GM23338 (cell line): ENCODE measurements at places on chromosomes 7 and 10. TPM values are rescaled to one million over a fixed set of nuclear protein-coding genes. Genes with fewer than 3 reads are reported as not detected.

Gene SH2D4B
- not detected in 2 replicates for total RNA-seq

Gene CUL2
- total RNA-seq: 32.9 and 38.3 TPM in 2 replicates

Gene DIP2C
- 7.5 and 7.7 TPM in 2 replicates for total RNA-seq

Gene LRRC18
- total RNA-seq: not detected in 2 replicates

Gene MBL2
- total RNA-seq: not detected in 2 replicates

Gene PPP1R17
- total RNA-seq: 0.27 and 0.52 TPM in 2 replicates

Gene FOXI2
- total RNA-seq: 1.1 and 1.3 TPM in 2 replicates

Gene VENTX
- total RNA-seq: 6.3 and 8.1 TPM in 2 replicates

Gene MUC12
- 3.8 and 4.6 TPM in 2 replicates for total RNA-seq

DNA sequence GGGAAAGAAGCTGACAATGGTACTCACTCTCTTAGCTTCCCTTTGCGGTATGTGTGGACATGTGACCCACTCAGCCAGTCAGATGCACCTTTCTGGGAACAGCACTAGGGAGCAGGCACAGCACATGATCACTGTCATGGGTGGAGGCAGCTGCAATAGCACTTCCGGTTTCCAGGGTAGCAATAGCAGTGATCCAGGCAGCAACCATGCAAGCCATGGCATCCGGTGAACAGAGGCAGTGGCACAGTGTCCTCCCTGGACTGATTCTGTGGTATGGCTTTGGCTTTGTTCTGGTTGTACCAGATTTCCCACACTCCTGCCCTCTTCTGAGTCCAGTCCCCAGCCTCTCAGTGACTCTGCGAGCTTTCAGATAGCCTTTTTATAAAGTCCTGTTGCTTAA, 86.8 kb upstream of the NAMPT start:
- H3K27me3 ChIP-seq: no peaks in the 10 kb centered on the region
- H3K27ac ChIP-seq: no peak overlapping the region
- DNase-seq: no peak
- H3K36me3 ChIP-seq: no peaks in the 10 kb centered on the region
- H3K4me3 ChIP-seq: no peak overlapping the region

- no peak overlapping the region for H3K4me3 ChIP-seq
- no peaks in the 10 kb centered on the region for H3K27me3 ChIP-seq
- H3K27ac ChIP-seq: no peak overlapping the region
- DNase-seq: no peak
- H3K36me3 ChIP-seq: no peaks in the 10 kb centered on the region
These were observed 432.6 kb upstream of the KLF6 start for GRCh38 chr10:4217653-4218052.

- peaks cover 11% of the 10 kb centered on the region for H3K27me3 ChIP-seq
- DNase-seq: no peak
- H3K4me1 ChIP-seq: peaks cover 6% of the 10 kb centered on the region
- no peak overlapping the region for H3K27ac ChIP-seq
These were observed 2.0 kb downstream of the WDR91 start for GRCh38 chr7:135209225-135209834.

DNA sequence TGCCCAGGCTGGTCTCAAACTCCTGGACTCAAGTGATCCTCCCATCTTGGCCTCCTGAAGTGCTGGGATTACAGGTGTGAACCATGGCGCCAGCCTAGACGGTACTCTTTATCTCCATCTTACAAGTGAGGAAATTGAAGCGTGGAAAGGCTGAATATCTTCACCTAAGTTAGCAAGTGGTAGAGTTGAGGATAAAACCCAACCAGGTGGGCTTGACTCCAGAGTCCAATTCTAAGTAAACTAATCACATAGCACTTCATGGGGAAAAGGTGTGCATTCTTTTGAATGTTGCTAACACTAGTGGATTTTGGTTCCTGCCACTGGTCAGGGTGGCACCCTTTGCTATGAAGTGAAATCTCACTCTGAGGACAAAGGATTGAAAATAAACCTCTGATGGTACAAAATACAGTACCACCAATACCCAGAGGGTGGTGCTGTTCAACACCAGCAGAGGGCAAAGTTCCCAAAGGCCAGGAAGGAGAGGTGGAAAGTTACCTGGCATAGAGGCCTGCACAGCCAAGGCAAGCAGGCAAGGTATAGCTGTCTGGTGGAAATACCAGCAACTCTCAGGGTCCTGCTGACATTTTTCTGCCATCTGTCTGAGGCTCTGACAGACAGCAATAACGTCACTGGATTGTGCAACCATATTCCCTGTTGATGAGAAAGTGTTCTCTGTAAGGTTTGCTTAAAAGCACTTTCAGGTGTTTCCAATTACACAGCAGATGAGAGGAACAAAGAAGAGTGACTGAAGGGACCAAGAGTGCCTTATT, 17.6 kb downstream of the ZDHHC16 start:
- peak overlapping the region; percentile 73 for H3K27ac ChIP-seq
- no peaks in the 10 kb centered on the region for H3K27me3 ChIP-seq
- H3K4me3 ChIP-seq: no peak overlapping the region
- no peaks in the 10 kb centered on the region for H3K4me1 ChIP-seq
- DNase-seq: peak; percentile 87

DNA sequence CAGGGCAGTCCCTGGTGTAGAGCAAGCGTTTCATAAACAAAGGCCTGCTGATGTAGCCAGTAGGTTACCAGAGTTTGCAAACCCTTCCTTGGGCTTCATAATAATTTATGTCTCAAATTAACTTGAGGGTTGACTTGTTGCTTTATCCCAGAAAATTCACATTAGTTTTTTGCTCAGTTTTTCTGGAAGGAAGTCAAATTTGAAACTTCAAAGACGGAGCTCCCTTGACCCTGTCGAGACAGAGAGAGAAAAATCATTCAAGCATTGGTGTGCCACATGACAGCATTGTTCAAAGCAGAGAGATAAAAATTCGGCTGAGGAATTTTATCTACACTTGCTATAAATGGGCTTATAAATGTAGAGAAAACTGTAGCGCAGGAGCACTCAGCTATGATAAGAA, 627.7 kb downstream of the TNS3 start:
- H3K27ac ChIP-seq: no peak overlapping the region
- no peak for DNase-seq
- H3K4me1 ChIP-seq: no peaks in the 10 kb centered on the region
- H3K27me3 ChIP-seq: no peaks in the 10 kb centered on the region
- H3K36me3 ChIP-seq: no peaks in the 10 kb centered on the region

GRCh38 chr10:93565446-93565845, 1.0 kb upstream of the FFAR4 start:
- H3K27me3 ChIP-seq: peaks cover 72% of the 10 kb centered on the region
- H3K4me3 ChIP-seq: no peak overlapping the region
- H3K36me3 ChIP-seq: no peaks in the 10 kb centered on the region

GRCh38 chr7:129435414-129435829, 1.2 kb downstream of the STRIP2 start:
- H3K4me1 ChIP-seq: peaks cover 16% of the 10 kb centered on the region
- H3K27me3 ChIP-seq: peaks cover 20% of the 10 kb centered on the region
- peak overlapping the region; percentile 83 for H3K4me3 ChIP-seq
- peaks cover under 1% of the 10 kb centered on the region; the same call in 1 of the 2 replicates for H3K36me3 ChIP-seq

DNA sequence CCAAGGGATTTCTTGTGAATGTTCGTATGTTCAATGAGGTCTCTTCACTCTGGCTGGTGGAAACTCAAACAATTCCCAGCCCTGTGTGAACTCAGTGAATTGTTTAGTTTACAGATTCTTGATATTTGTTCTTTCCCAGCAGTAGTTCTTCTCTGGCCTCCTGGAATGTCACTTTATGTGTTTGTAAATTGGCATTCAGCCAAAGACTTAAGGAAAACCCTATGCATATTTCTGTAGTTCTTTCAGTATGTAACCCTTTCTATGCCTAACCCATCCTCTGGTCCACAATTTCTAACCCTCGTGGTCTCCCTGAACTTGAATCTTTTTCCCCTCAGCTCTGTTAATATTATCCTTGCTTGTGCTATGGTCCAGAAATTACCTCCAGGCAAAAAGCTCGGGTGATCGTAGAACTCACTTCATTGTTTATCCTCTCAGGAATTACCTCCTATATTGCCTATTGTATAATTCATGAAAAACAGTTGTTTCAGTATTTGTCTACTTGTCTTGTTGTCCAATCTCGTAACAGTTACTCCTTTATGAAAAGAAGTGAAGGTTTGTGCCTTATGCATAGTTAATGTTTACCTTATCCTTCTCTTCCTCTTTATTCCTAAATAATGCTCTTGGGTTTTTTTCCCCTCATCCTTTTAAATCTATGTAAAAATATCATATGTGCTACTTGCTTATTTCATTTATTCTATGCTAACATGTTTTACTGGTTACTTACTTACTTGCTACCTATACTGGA, 23.7 kb upstream of the AGR3 start:
- DNase-seq: peak; percentile 52
- H3K4me1 ChIP-seq: peaks cover 16% of the 10 kb centered on the region
- no peaks in the 10 kb centered on the region for H3K27me3 ChIP-seq
- H3K27ac ChIP-seq: no peak overlapping the region
- H3K4me3 ChIP-seq: no peak overlapping the region

GRCh38 chr10:102243309-102243708, 2.0 kb upstream of the PITX3 start:
- peaks cover 58% of the 10 kb centered on the region for H3K27me3 ChIP-seq
- H3K36me3 ChIP-seq: no peaks in the 10 kb centered on the region
- H3K4me1 ChIP-seq: peaks cover 15% of the 10 kb centered on the region
- H3K4me3 ChIP-seq: no peak overlapping the region

- H3K4me3 ChIP-seq: peak overlapping the region; percentile 88
- H3K27me3 ChIP-seq: no peaks in the 10 kb centered on the region
- H3K4me1 ChIP-seq: peaks cover 41% of the 10 kb centered on the region
- peak overlapping the region; percentile 90 for H3K27ac ChIP-seq
- no peaks in the 10 kb centered on the region for H3K36me3 ChIP-seq
These were observed 597 bp downstream of the SND1 start for GRCh38 chr7:127652333-127653248.
